ENCODE measurements at places on chromosomes 7 and 10. TPM values are rescaled to one million over a fixed set of nuclear protein-coding genes. Genes with fewer than 3 reads are reported as not detected.

Gene CRCP
- 35.8 TPM for total RNA-seq

Gene ADRB1
- 0.72 TPM for total RNA-seq

Gene SLC16A12
- total RNA-seq = 38.8 TPM

DNA sequence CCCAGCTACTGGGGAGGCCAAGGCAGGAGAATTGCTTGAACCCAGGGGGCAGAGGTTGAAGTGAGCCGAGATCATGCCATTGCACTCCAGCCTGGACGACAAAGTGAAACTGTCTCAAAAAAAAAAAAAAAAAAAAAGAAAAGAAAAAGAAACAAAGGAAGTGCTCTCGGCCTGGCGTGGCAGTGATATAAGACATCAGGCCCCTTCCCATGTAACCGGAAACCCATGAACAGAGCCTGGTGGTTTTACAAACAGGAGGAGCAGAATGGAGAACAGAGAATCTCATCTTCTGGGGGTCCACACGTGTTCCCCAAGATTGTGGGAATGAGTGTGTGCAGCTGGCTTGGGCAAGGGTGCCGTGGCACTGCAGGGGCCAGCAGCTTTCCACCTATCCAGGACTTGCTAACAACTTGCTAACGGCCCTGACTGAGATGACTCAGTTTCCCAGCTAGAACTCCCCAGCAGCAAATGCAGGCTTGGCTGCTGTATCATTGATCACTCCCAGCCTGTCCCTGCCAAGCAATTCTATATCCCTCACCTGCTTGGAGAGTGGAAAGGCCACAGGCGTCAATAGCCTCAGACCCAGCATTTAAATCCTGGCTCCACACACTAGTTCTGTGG lies 103.0 kb downstream of the COL26A1 start:
- no peaks in the 10 kb centered on the region for H3K4me1 ChIP-seq
- H3K27me3 ChIP-seq = no peaks in the 10 kb centered on the region
- H3K36me3 ChIP-seq = no peaks in the 10 kb centered on the region
- H3K27ac ChIP-seq = no peak overlapping the region
- DNase-seq = peak; percentile 36

- H3K36me3 ChIP-seq = no peaks in the 10 kb centered on the region
- no peak overlapping the region for H3K27ac ChIP-seq
- no peak for DNase-seq
- H3K4me1 ChIP-seq = no peaks in the 10 kb centered on the region
- H3K4me3 ChIP-seq = no peak overlapping the region
Measured at GRCh38 chr10:18149196-18149800, 9.1 kb downstream of the CACNB2 start.

DNA sequence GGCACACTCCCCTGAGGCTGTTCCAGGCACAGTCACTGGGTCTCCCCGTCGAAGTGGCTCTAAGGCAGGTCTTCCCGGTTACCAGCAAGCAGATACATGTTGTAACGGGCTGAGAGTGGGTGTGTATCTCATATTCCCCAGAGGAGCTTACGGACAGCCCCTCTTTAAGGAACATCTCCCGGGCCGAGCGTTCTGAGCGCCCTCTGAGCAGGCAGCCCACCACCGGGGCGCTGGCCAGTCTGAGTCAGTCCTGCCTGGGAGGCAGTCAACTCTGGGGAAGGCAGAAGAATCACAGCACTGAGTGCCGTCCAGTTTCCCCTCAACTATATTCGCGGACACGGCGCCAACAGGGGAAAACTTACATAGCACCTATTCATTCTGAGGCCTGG lies 117.4 kb downstream of the LHPP start:
- no peak overlapping the region for H3K27ac ChIP-seq
- H3K4me1 ChIP-seq = no peaks in the 10 kb centered on the region
- no peaks in the 10 kb centered on the region for H3K36me3 ChIP-seq
- no peaks in the 10 kb centered on the region for H3K27me3 ChIP-seq

GRCh38 chr7:54864663-54865062 lies 105.7 kb upstream of the SEC61G start:
- H3K27me3 ChIP-seq = no peaks in the 10 kb centered on the region
- no peak for DNase-seq
- H3K4me3 ChIP-seq = no peak overlapping the region
- no peaks in the 10 kb centered on the region for H3K4me1 ChIP-seq
- H3K36me3 ChIP-seq = no peaks in the 10 kb centered on the region

GRCh38 chr10:103710490-103710889 lies 144.9 kb downstream of the SH3PXD2A start:
- H3K36me3 ChIP-seq = no peaks in the 10 kb centered on the region
- no peaks in the 10 kb centered on the region for H3K27me3 ChIP-seq
- H3K27ac ChIP-seq = no peak overlapping the region
- H3K4me1 ChIP-seq = no peaks in the 10 kb centered on the region
- no peak overlapping the region for H3K4me3 ChIP-seq

GRCh38 chr7:7650682-7651206 lies 10.2 kb downstream of the UMAD1 start:
- no peaks in the 10 kb centered on the region for H3K4me1 ChIP-seq
- no peak for DNase-seq
- no peaks in the 10 kb centered on the region for H3K27me3 ChIP-seq
- no peak overlapping the region for H3K27ac ChIP-seq

DNA sequence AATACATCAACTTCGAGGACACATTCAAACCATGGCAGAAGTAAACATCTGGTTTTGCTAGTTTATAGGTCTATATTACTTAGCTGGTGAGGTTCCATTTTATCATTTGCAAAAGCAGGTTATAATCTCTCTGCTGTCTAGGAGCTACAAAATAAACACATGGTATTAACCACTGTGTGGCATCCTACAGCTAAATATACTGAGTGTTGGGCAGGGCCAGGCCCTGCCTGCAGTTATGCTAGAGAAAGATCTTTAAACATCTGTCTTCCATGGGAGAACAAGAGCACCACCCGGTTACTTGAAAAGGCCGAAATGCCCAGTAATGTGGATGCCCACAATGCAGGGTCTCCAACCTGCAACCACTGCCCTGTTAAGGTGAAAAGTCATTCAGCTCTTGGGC lies 20.6 kb upstream of the FKBP9 start:
- DNase-seq = no peak
- peaks cover 6% of the 10 kb centered on the region for H3K4me1 ChIP-seq
- no peak overlapping the region for H3K4me3 ChIP-seq
- H3K27ac ChIP-seq = no peak overlapping the region

DNA sequence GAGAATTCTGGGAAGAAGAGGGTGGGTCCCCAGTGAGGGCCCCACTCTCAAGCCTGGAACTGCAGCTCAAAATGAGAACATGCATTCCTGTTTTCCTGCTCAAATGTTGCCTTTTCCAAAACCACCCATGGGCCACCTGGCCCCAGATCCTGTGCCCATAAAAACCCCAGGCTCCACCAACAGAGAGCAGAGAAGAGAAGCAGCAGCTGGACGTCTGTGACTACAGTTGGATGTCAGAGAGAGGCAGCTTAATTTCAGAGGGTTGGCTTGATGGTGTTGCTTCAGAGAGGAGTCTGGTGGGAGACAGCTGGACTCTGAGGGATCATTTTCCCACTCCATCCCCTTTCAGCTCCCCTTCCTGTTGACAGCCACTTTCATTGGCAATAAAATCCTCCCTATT lies 256.4 kb downstream of the FZD1 start:
- no peaks in the 10 kb centered on the region for H3K4me1 ChIP-seq
- H3K4me3 ChIP-seq = no peak overlapping the region
- no peaks in the 10 kb centered on the region for H3K27me3 ChIP-seq
- H3K36me3 ChIP-seq = no peaks in the 10 kb centered on the region
- H3K27ac ChIP-seq = no peak overlapping the region

All from kidney (tissue), 22 donors.